Skin of body (tissue), 3 donors: ENCODE measurements at places on chromosomes 3 and 15. TPM values are rescaled to one million over a fixed set of nuclear protein-coding genes. Genes with fewer than 3 reads are reported as not detected.

Gene TERB2
- total RNA-seq, result not detected

Gene CFAP100
- not detected for total RNA-seq

Gene ACTRT3
- 1.7 TPM for total RNA-seq

Gene GPR62
- total RNA-seq, result 0.20 TPM

Gene GOLGA6L2
- total RNA-seq, result not detected

Gene CLDN16
- total RNA-seq, result 0.69 TPM

Gene GPR176
- 10.3 TPM for total RNA-seq

Gene ALDH1A2
- 3.9 TPM for total RNA-seq

Gene NR2C2
- total RNA-seq, result 36.7 TPM

Gene P2RY13
- 3.0 TPM for total RNA-seq

Gene LMCD1
- 44.1 TPM for total RNA-seq

Gene NOX5
- 0.39 TPM for total RNA-seq

Gene ANKUB1
- not detected for total RNA-seq
